Activated T-cell treated with anti-CD3 and anti-CD28 coated beads, Interleukin-2, amount 50 U/mL, for 48 hours (primary cell): ENCODE measurements at places on chromosomes 1 and 21.

DNA sequence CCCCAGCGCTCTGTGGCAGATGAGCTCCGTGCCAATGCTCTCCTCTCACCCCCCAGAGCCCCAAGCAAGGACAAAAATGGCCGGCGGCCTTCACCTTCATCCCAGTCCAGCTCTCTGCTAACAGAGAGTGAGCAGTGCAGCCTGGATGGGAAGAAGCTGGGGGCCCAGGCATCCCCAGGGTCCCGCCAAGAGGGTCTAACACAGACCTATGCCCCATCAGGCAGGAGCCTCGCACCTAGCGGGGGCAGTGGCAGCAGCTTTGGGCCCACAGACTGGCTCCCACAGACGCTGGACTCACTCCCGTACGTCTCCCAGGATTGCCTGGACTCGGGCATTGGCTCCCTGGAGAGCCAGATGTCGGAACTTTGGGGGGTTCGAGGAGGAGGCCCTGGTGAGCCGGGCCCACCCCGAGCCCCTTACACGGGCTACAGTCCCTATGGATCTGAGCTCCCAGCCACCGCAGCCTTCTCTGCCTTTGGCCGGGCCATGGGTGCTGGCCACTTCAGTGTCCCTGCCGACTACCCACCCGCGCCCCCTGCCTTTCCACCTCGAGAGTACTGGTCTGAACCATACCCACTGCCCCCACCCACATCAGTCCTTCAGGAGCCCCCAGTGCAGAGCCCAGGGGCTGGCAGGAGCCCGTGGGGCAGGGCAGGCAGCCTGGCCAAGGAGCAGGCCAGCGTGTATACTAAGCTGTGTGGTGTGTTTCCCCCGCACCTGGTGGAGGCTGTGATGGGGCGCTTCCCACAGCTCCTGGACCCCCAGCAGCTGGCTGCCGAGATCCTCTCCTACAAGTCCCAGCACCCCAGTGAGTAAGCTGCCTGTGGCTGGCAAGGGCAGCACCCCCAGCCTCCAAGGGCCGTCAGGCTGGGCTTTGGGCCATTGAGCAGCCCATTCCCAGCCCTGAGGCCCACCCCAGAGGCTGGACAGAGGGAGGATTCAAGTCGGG lies 8.7 kb downstream of the ZC3H12A start:
- DNase-seq, result no peak

- no peak for DNase-seq
Observed at GRCh38 chr1:243791586-243792267, 58.3 kb downstream of the AKT3 start.

DNA sequence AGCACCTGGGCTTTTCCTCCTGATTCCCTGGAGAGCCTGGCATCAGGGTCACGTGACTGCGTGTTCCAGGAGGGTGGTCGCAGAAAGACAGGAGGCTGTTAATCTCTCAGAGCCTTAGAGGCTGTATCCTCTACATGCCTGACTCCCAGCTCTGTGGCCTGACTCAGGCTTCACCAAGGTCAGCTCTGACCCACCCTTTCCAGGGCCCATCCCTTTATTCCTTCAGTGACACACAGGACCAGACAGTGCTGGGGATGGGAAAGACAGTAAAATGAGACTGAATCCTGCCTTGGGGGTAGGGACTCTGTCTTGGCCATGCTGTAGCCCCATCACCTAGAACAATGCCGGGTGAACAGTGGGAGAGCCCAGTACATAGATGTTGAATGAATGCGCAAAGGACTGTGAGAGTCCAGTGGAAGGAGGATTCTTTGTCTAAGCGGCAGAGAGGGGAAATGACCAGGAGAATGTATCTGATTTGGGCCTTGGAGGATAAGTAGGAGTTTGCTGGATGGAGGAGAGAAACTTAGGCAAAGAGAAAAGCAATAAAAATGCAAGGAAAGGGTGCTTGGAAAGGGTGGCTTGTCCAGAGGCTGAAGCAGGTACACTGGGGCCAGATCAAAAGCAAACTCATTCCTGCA lies 33.0 kb downstream of the EPHX1 start:
- no peak for DNase-seq

DNA sequence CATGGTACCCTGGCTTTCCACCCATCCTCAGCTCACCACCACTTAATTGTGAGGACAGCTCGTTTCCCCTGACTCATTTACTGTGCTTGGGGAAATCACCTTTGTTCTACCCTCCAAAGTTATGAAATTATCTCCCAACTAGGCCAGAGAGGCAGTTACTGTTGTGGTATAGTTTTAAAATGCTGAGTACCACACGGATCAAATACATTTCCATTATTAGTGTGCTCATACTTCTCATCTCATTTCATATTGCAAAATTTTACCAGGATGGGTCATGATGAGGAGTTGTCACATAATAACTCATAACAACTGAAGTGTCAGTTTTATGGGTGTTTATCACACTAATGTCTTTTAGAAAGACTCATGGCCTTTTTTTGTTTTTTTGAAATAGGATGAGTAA lies 9.2 kb upstream of the OR2B11 start:
- no peak for DNase-seq

DNA sequence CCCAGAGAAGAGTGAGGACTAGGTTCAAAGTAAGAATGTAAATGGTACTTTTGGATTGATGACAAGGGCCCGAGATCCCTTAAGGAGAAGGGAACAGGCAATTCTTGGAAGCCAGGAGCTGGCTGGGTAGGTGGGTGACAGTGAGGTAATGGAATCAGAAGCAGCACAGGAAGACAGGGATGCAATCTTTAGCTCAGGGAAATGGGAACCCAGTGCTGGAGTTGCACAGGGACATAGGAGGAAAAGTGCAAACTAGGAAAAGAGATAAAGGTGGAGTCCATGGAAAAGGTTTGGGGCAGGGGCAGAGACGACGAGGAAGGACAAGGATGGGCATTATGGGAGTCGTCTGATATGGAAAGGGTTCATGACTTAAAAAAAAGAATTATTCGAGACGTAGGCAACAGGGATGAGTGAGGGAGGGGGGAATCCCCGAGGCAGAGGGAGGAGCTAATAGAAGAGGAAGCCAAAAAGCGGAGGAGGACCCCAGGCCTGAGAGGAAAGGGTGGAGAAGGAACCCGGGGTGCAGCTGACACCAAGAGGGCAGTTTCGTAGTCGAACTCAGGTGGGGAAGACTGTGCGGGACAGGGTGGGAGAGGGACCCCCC lies 495 bp downstream of the PI4KB start:
- peak; percentile 68 for DNase-seq

DNA sequence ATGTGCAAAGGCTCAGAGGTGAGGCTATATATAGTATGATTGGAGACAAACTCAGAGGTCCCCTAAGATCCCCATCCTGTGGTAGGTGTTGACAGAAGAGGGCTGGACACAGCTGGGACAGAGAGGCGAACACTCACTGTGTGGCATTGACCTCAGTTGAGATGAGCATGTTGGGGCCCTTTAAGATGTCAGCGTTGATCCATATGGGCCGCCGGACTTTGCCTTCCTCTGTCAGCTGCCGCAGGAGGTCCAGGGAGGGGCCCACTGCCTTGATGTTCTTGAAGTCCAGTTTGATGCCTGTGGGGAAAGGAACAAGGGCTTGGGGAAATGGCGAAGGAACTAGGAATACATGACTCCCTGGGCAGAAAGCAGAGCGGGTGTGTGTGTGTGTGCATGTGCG lies 8.8 kb downstream of the FAM151A start:
- no peak for DNase-seq
